NCI-H748 treated with DMSO at 0.1 percent for 48 hours (cell line): ENCODE measurements at places on chromosomes 7 and 10.

GRCh38 chr10:125692601-125693523, 9.9 kb upstream of the TEX36 start:
- no peak for DNase-seq

DNA sequence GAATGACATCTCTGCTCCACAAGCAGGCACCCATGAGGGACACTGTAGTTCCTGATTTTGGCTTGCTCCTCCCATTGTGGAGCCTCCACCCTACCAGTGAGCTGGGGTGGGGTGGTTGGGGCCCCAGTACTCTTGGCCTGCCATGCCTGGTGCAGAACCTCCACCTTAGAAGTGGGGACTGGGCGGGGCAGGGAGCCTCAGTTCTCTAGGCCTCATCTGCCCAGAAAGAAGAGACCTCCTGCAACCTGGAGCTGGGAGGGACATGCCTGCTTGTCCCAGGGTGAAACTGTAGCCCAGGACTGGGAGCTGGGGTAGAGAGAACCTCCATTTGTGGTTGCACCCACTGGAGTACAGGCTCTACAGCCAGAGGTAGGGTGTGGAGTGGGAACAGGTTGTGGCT, 14.4 kb downstream of the RAMP3 start:
- DNase-seq: no peak

- DNase-seq: no peak
Observed at GRCh38 chr10:28468707-28469483, 64.0 kb upstream of the WAC start.

- DNase-seq: no peak
Observed at GRCh38 chr7:46191776-46192175, 270.7 kb upstream of the IGFBP3 start.

- DNase-seq: no peak
Observed at GRCh38 chr10:102245932-102246251, 560 bp downstream of the GBF1 start.
